NCI-H187 (cell line): ENCODE measurements at places on chromosomes 6 and 20.

DNA sequence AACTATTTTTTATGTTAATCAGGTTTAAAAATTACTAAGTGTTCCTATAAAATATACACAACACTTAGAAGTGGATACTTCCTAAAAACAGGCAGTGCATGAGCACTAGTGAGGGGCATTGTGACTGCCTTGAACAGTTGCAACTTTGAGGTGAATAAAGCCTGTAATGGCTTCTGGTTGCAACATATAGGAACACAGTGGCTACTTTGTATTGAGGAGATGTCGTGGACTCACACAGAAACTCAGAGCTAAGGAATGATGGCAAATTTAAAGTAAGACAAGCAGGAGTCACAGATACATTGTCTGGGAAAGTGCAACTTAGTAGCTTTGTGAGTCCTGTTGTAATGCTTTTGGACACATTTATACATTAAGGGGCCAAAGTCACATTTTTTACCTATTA is 861 bp upstream of the HLA-A start:
- DNase-seq, result no peak

- DNase-seq, result no peak
These were observed 1.2 kb downstream of the TRAF3IP2 start for GRCh38 chr6:111604259-111605099.

- no peak for DNase-seq
These were observed 117.5 kb downstream of the GMPR start for GRCh38 chr6:16355699-16356446.

DNA sequence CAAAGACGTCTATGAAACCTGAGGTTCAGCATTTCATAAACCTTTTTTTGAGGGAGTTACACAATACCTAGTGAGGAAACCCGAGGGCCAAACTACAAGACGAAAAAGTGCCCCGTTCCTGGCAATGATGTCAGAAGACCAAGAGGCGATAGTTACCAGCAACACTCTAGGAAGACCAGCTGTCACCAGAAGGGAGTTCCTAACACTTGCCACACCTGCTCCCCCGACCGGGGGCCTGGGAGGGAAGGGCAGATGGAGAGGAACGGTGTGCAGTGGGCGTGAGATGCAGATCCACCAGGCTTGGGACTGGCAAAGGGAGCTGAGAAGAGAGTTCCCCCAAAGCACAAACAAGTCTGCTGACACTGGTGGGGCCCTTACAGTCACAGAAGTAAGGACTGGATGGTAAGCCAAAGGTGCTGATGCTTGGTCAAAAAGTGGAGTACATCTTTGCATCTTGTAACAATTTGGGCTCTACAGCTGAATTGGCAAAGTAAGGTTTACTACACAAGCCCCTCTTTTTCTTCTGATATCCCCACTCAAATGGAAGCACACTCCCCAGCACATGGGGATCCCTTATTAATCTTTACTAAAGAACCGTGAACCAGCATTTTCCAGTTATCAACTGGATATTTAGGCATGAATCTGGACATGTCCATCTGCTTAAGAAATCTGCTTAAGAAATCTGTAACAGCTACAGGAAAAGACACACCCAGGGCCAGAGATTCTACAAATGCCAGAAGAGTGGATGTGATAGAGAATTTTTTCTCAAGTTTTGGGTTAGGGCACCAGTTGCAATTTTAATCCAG is 38.5 kb downstream of the PANK2 start:
- DNase-seq, result peak; percentile 11

DNA sequence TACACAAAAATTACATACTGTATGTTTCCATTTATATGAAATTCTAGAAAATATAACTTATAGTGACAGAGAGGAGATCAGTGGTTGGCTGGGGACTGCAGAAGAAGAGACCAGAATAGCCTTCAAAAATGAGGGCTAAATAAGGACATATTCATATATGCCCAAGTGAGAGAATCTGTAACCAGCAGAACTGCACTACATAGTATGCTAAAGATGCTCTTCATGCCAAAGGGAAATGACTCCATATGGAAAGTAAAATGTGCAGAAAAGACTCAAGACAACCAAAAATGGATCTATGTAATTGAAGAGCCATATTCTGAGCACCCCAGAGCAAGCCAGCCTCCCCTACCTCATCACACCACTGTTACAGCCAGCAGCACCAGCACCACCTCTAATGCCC is 29.0 kb downstream of the ELOVL2 start:
- DNase-seq, result no peak

DNA sequence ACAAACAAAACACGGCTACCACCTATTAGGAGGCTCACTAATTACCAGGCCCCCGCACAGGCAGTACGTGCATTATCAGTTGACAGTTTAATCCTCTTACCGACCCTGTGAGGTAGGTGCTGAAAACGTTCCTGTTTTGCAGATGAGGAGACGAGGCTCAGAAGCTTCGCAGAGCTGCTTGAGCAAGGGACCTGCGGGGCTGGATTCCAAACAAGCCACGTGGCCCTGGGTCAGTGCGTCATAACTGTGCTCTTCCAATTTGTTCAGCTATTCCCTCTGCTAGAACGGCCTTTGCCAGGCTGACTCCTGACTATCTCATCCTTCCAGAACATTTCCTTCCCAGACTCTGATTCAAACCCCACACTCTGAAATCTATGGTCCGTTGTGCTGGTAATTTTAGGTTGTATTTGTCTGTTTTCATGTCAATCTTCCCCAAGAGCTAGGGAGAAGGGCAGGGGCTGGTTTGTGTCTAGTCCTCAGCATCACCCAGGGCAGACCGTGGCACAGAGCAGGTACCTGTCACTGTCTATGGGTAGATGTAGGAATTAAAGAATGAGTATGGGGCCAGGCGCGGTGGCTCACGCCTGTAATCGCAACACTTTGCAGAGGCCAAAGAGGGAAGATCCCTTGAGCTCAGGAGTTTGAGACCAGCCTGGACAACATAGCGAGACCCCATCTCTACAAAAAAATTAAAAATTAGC is 28.8 kb upstream of the TLDC2 start:
- no peak for DNase-seq

- peak; percentile 61 for DNase-seq
These were observed 210.8 kb downstream of the CDKAL1 start for GRCh38 chr6:20744911-20745557.

- DNase-seq, result no peak
These were observed 11.1 kb downstream of the YWHAB start for GRCh38 chr20:44896583-44896982.

- DNase-seq, result no peak
These were observed 172.8 kb downstream of the GJA1 start for GRCh38 chr6:121608270-121608669.

DNA sequence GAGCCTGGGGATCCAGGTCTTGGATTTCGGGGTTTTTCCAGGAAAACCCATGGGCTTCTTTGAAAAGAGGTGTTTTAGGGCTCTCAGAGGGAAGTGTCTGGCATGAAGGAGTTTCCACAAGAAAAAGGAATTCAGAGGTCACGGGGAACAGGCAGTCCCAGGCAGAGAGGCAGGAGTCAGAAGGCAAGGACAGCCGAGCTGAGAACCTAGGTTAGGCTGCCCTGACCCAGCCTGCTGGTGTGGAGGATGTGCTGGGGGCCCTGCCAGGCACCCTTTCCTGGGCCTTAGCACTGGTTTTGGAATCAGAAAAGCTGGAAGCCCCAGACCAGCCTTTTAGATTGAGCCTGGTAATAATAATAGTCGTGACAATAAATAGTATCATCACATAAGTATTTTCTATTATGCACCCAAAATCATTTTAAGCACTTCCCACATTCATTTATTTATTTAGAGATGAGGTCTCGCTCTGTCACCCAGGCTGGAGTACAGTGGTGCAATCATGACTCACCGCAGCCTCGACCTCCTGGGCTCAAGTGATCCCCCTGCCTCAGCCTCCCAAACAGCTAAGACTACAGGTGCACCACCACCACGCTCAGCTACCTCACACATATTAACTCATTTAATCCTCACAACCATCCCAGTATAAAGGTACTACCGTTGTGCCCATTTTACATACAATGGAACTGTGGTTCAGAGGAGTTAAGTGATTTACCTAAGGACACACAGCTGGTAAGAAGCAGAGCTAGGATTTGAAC is 19.9 kb downstream of the TGM2 start:
- DNase-seq, result no peak

DNA sequence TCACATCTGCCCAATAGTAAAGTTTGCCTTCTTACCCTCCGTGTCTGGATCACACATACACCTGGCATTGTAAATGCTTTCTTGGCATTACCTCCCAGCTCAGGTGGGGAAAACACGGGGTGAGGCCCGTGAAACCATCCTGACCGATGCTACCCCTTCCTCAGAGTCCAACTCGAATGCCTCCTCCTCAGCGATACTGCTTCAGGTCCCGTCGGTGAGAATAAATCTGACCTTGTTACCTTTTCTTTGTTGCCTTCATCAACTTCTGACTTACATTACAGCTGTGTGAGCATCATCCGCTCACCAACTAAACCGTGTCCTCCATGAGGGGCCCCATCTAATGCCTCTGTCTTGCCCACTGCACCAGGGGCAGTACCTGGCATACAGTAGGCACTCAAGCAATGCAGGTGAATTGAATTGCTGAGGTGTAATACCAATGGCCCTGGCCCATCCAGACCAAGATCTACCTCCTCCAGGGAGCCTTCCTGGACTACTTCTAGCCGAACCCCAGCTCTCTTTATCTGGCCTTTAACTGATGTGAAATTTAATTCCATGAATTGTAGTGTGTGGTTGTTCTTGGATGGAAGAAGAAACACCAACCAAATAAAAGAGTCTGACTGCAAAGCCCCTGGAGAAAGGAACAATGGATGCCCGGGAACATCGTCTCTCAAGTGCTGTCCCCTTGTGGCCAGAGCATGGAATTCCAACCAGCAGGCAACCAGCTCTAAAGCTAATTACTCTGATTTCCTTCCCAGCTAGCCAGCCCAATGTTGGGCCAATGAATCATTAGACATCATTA is 141.5 kb downstream of the ANKRD60 start:
- DNase-seq, result no peak

DNA sequence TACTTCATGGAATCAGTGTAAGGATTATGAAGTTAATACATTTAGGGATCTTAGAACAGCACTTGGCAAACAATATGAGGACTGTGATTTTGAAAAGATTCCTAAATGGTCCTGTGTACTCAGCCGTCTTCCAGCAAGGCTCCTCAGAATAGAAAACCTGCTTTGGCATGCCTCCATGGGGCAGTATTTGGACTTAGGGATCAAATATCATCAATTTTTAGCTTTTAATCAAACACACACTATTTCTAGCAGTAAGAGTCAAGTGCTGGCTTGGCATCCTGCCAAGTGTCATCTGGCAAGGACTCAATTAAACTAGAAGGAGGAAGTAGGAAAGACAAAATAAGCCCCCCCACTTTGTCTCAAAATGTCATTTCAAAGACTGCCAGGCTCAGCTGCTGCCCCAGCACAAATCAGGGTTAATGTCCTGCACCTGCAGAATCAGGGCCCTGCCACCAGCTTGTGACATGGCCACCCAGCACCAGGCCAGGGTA is 40.8 kb downstream of the IYD start:
- no peak for DNase-seq

DNA sequence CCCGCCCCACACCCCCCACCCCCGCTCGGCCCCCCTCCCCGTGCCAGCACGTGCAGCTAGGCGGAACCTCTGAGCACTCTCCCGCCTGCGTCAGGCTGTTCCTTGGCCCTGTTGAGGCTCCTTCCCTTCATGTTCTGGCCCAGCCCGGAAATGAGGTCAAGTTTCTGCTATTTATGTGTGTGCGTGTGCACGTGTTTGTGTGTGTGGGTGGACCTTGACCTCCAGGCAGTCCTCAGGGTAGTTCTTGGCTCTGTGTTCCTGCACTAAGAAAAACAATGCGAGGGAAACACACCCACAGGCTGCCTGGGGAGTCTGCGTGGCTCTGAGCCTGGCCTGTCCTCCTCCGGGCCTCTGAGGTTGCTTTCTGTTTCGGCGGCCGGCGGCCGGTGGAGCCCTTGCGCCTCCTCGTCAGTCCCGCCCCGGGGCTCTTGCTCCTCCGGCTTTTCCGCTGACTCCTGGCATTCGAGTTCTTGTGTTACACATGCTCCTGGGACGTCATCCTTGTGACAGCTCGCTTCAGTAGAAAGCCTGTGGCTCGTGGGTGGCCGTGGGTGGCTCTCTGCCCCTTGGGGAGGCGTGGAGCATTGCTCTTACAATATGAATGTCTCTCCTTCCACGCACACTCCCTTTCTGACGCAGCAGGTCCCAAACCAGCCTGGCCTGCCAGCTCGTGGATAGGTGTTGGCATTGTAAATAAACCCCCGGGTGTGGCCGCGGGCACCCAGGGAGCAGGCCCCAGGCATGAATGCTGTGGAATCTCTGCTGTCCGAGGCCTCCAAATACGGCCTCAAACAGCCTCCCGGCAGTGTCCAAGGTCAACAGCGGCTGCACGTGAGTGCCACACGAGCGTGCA is 10.0 kb downstream of the SLCO4A1 start:
- no peak for DNase-seq

DNA sequence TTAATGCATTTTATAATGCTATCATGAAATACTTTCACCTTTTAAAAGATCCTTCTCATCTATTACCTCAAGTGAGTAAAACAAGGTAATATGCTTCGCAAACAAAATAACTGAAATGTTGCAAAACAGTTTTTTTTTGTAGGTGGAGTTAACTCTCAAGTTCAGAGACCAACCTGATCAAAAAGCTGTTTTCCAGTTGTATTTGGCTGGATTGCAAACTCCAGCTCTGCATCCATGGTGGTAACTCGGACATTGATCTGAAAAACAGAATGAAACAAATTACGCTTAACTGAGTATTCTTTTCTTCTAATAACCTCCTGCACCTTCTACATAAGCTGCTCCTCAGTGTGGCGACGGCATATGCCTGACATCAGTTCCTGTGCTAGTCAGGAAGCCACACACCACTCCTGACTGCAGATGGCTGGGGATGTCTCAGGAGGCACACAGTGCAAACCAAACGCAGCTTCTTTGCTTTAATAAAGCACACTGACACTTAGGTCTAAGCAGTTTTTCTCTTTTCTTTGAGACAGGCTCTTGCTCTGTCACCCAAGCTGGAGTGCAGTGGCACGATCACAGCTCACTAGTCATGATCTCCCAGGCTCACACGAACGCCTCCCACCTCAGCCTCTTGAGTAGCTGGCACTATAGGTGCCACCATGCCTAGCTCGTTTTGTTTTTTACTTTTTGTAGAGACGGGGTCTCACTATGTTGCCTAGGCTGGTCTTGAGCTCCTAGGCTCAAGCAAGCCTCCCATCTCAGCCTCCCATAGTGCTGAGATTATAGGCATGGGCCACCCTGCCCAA is 29.9 kb downstream of the EZR start:
- DNase-seq, result no peak

GRCh38 chr6:150637266-150637665 is 37.6 kb downstream of the PLEKHG1 start:
- DNase-seq, result no peak

- no peak for DNase-seq
These were observed 16.5 kb upstream of the HLA-A start for GRCh38 chr6:29925727-29926412.

- DNase-seq, result no peak
These were observed 25.6 kb upstream of the LSM14B start for GRCh38 chr20:62096421-62097380.

GRCh38 chr20:62548471-62548870 is 72.7 kb upstream of the GATA5 start:
- no peak for DNase-seq

- DNase-seq, result no peak
These were observed at the start of gene SLC24A3 for GRCh38 chr20:19212469-19212815. Gene SLC24A3, plus strand, starts transcription at chr20:19212642.

- no peak for DNase-seq
These were observed 46.1 kb upstream of the JAG1 start for GRCh38 chr20:10719740-10720385.
